HuH-7 (cell line): ENCODE measurements at places on chromosomes 6 and 20.

- no peak for DNase-seq
These were observed 68.6 kb downstream of the GFOD1 start for GRCh38 chr6:13418844-13419243.

- no peak for DNase-seq
These were observed 654 bp downstream of the CST11 start for GRCh38 chr20:23451956-23452487.

- no peak for DNase-seq
These were observed 399.5 kb downstream of the QKI start for GRCh38 chr6:163813979-163814493.

- DNase-seq: no peak
These were observed 125.1 kb upstream of the NXT1 start for GRCh38 chr20:23225407-23226060.

GRCh38 chr6:19723545-19723944 is 113.6 kb upstream of the ID4 start:
- DNase-seq: no peak

DNA sequence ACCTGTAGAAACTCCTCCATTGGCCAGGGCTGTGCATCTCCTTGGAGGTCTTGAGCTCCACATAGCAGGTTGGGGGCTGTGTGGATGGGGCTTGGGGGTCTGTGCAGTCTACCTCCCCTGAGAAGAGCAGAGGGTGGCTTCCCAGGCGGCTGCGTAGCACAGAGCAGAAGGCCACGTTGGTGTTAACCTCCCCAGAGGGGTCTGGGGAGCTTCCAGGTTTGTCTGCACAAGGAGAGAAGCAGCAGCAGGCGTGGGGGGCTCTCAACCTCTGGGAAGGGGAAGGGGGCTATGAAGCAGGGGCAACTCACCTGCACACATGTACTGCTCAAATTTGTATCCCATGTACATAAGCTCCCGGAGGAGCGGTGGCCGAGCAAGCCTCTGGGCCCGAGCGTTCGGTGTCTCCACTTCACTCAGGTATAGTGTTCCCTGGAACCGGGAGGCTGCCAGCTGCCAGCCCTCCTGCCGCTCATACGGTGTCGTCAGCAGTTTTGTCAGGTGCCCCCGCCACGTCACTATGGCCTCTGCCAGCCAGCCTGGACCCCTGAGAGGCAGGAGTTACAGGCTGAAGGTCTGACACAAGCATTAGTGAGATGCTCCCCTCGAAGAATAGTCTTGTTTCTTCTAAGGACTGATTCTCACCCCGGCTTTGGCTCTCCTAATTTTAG is 1.2 kb downstream of the DXO start:
- no peak for DNase-seq

GRCh38 chr6:160519603-160520042 is 144.5 kb downstream of the LPA start:
- no peak for DNase-seq

- no peak for DNase-seq
These were observed 38.2 kb upstream of the IER3 start for GRCh38 chr6:30782425-30783014.

DNA sequence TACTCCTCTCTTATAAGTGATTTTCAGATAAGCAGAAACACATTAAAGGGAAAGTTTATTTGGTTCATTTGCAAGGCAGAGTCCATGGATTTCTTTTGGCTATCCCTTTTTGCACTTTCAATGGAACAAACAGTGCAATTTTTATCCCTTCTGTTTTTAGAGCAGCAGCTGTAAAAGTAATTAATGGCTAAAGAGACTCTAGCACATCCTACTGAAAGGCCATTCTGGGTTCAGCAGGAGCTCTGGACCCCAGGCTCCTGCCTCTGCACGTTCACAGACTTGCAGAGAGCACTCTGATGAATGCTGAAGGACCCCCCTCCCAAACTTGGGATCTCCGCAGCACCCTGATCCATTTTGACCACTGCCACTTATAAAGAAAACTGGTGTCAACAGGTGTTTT is 40.3 kb upstream of the PDE7B start:
- DNase-seq: no peak

GRCh38 chr6:107712237-107712664 is 111.9 kb downstream of the SCML4 start:
- no peak for DNase-seq

GRCh38 chr6:99013145-99013544 is 65.4 kb upstream of the FBXL4 start:
- no peak for DNase-seq

- DNase-seq: no peak
These were observed 656 bp downstream of the RTEL1 start for GRCh38 chr20:63658749-63659187.

- no peak for DNase-seq
These were observed 49.2 kb downstream of the HECA start for GRCh38 chr6:139184047-139184446.

DNA sequence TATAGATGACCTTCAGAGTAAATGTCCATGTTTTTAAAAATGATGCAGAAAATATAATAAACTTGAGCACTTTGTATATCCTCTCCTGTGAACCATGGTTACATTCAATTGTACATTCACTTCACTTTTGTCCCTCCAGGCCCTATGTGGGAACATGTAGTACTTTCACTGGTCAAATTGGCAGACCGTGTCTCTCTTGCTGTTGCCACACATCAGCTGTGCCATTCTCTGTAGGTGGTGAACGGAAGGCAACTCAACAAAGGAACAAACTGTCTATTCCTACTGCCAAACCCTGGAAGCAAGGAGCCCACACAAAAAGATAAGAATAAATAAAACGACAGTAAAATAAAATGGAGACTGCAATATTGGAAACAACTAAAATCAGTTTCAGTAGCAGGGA is 2.0 kb downstream of the ROS1 start:
- no peak for DNase-seq

DNA sequence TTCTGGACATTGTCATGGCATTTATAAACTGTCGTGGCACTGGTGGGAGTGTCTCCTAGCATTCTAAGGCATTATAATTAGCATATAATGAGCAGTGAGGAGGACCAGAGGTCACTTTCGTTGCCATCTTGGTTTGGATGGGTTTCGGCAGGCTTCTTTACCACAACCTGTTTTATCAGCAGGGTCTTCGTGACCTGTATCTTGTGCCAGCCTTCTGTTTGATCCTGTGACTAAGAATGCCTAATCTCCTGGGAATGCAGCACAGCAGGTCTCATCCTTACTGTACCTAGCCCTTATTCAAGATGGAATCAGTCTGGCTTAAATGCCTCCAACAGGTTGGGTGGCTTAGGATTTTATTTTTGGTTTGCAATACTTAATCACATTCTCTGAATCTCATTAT is 142.7 kb upstream of the GGTLC1 start:
- DNase-seq: no peak

GRCh38 chr6:147438758-147439528 is 69.5 kb upstream of the SAMD5 start:
- no peak for DNase-seq
